ENCODE measurements at places on chromosomes 3 and 15. TPM values are rescaled to one million over a fixed set of nuclear protein-coding genes. Genes with fewer than 3 reads are reported as not detected.

CACNA2D3 gene
- not detected for total RNA-seq

GOLGA8Q gene
- total RNA-seq, result not detected

TBC1D23 gene
- total RNA-seq, result 10.5 TPM

- no peak for DNase-seq
Observed at GRCh38 chr3:149703466-149703865, 45.6 kb upstream of the WWTR1 start.
